ENCODE measurements at places on chromosomes 6 and 20. TPM values are rescaled to one million over a fixed set of nuclear protein-coding genes. Genes with fewer than 3 reads are reported as not detected.

The ZNF311 gene
- total RNA-seq, result not detected

- peak; percentile 74 for DNase-seq
Observed at GRCh38 chr6:167571550-167571949, 246.7 kb downstream of the TTLL2 start.

DNA sequence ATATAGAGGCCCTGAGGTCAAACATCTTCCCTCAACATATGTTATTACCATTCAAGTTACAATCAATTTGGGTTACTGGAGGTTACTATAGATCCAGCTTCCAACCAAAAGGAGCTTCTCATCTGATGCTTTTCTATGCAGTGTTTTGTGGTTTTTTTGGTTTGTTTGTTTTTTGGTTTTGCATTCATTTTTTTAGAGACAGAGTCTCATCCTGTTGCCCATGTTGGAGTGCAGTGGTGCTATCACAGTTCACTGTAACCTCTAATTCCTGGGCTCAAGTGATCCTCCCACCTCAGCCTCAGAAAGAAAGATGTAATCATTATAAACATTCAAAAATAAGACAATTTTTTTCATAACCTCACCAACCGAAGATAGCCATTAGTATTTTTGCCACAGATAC is 124.4 kb upstream of the JARID2 start:
- DNase-seq, result no peak

DNA sequence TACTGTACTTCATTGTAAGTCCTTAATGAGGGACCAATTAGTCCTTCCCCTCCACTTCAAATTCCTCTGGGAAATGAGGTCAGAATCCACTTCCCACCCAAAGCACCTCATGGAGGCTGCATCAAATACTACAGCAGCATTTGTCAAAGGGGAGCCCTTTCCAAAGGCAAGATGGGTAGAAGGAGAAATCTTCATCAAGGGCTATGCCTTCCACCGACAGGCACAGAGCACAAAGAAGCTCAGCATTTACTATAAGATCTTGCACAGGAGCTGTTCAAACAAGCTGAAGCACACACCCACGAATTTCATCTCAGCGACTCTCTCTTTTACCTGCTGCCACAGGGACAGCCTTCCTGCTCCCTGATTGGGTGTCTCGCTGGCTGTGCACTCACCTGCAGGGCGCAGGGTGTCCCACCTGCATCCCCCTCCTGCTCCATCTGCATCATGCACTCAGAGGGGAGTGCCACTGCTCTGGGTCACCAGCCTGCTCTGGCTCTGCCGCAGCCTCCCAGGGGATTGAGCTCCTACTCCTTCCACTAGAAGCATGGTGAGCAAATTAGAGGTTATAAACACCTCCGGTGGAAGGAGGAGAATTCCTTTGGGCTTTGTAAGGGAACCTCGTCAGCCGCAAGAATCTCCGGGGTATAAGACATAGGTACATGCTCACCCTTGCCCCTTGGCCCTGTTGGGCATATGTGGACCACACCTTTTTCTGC is 164.5 kb downstream of the ATXN1 start:
- DNase-seq, result no peak

The GSTA3 gene
- total RNA-seq, result not detected

The MACROD2 gene
- not detected for total RNA-seq

- no peak for DNase-seq
Observed at GRCh38 chr6:19597809-19598320, 239.3 kb upstream of the ID4 start.

DNA sequence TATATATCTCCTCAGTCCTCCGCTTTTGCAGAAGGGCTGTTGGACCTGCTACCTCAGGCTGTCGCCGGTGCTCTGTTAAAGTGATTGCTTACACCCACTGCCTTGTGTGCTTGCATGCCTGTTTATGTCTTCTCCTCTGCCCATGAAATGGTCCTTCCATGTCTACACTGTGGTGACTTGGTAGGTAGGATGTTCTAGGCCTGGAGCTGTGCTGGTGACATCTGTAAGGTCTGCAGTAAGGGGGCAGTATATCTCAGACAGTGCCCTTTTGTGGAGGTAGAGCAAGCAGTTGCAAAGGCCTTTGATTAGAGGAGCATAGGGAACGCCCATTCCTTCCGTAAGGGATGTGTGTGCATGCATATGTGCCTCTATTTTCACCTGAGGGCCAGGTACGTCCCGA is 40.3 kb downstream of the VAPB start:
- DNase-seq, result no peak

DNA sequence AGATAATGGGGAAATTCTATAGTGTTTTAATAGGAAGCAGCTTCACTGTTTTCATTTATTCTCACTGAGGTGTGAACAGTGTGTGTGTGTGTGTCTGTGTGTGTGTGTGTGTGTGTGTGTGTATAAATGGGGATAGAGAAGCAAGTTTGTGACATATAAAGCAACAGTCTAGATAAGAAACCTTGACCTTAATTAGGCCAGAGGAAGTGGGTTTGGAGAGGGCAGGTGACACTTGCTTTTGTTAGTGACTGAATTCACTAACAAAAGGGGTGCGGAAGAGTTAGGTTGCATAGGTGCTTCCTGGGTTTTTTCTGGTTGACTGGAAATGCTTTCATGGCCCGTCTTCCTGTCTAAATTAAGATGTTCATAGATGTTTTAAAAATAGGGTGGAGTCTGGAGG is 515.7 kb upstream of the FLRT3 start:
- no peak for DNase-seq

The PRRT1 gene
- total RNA-seq, result not detected

GRCh38 chr6:122200440-122200839 is 199.0 kb upstream of the HSF2 start:
- DNase-seq, result no peak

- DNase-seq, result no peak
Observed at GRCh38 chr20:64247307-64247618, 8.3 kb upstream of the PCMTD2 start.

- no peak for DNase-seq
Observed at GRCh38 chr6:118284736-118285360, 263.2 kb upstream of the PLN start.

- peak; percentile 76 for DNase-seq
Observed at GRCh38 chr6:42726485-42727086, 4.2 kb upstream of the PRPH2 start.

GRCh38 chr6:53830366-53830765 is 35.6 kb downstream of the LRRC1 start:
- DNase-seq, result no peak

- peak; percentile 64 for DNase-seq
Observed at GRCh38 chr20:49775229-49775693, 37.4 kb upstream of the SLC9A8 start.

The ADGRF1 gene
- not detected for total RNA-seq

DNA sequence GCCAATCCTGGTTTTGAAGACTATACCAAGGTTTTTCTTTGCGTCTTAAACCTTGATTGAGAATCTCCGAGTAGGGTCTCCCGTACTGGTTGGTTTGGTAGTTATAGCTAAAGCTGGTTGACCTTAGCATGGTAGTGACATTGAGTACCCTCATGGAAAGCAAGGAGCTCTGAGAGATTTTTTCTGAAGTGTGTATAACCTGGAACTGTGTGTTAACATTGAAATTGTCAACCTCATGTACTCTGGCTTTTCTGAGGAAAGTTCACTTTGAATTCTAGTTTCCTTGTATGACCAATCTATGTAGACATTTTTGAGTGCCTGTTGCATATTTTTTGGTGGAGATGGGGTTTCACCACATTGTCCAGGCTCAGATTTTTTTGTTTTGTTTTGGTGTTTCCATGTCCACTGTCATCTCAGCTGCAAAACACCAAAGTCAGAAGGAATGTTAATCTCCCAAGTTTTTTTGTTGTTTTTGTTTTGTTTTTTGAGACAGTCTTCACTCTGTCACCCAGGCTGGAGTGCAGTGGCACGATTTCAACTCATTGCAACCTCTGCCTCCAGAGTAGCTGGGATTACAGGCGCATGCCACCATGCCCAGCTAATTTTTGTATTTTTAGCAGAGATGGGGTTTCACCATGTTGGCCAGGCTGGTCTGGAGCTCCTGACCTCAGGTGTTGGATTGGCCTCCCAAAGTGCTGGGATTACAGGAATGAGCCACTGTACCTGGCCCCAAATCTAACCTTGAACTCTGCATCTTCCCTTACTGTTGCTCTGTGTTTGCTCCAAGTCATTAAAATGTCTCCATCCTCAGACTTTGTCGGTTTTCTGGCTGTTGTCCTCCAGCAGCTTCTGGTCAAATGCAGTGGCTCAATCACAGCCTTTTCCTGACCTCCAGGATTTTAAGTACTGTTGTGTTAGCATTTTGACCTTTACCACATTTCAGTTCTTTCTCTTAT is 4.3 kb downstream of the RPS12 start:
- no peak for DNase-seq
